ENCODE measurements at places on chromosomes 5 and 9.

- no peak for DNase-seq
Measured at GRCh38 chr5:142441616-142442015, 116.8 kb upstream of the SPRY4 start.

- DNase-seq, result no peak
Measured at GRCh38 chr5:119382169-119382568, 26.4 kb downstream of the TNFAIP8 start.

DNA sequence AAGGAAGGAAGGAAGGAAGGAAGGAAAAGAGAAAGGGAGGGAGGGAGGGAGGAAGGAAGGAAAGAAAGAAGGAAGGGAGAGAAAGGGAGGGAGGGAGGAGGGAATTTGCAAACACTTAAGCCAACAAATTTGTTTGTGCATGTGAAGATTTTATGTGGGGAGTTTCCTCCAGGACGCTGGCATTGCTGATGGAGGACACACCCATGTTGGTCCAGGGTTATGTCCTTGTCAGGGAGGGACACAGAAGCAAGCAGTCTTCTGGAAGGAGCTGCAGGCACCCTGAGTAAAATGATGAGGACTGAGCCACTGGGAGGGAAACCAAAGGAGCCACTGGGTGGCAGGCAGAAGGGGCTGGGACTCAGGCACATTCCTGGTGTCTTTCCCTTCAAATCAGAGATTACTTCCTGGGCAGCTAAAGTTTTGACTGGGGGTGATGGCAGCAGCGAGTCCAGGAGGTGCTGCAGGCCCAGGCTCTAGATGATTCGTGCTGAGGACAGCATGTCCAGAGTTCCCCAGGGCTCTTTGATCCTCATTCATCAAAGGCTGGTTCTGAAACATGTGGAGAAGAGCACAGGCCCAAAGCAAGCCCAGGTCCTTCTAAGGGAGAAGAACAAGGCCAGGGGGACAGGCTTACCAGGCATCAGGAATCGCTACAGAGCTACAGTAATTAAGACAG lies 109.2 kb downstream of the PAX5 start:
- no peak for DNase-seq

- DNase-seq, result no peak
Measured at GRCh38 chr5:118553662-118554061, 434.7 kb downstream of the DTWD2 start.

- no peak for DNase-seq
Measured at GRCh38 chr9:97761056-97761598, 64.0 kb upstream of the XPA start.

- no peak for DNase-seq
Measured at GRCh38 chr5:115735108-115735998, 81.1 kb downstream of the CDO1 start.

DNA sequence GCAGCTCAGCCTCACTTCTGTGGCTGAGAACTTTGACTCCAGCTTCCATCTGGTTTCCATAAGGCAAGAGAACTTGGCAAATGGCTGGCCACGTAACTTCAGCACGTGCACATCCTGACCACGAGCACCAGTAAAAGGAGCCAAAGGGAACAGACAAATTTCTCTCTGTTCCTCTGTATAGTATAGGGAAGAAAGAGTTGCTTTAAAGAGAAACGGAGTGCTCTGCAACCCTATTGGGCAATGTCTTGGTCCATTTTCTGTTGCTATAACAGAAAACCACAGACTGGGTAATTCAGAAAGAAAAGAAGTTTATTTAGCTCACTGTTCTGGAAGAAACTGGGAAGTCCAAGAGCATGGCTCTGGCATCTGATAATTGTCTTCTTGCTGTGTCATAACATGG lies 558.7 kb downstream of the ACTL7B start:
- DNase-seq, result no peak

GRCh38 chr9:127753622-127754021 lies 18.5 kb upstream of the TOR2A start:
- DNase-seq, result no peak

DNA sequence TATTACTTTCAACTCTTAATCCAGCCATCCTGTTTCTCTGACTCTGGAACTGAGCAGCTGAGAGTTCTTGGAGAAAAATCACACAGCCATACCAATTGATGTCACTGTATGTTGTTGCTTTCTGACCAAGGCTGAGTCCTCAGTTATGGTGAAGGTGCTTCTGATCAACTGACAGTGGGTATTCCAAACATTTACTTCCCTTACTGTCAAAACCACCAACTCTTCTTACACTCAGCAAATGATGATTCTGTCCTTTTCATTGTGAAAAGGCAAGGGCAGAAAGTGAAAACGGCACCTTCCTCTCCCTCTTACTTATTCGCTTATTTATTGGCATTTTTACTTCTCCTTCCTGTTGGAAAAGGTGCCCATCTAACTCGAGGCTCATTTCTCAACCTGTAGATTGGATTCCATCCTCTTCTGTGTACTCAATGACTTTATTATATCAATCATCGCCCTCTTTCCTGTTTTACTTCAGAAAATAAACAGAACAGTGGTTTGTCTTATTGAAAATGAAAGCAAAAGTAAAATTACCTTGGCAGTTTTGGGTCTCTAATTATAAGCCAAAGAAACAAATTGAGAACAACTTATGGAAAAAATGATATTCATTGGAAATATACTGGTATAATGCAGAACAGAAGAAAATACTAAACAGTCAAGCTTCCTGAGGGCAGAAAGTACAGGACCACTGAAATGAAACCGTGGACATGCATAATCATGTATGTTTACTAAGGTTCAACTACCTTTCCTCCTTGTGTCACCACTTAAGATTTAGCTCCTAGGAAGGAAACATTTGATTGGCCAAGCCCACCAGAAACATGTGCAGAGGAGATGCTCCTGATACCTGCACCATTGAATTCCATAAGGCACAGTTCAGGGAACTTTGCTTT lies 104.5 kb upstream of the CHD1 start:
- no peak for DNase-seq

DNA sequence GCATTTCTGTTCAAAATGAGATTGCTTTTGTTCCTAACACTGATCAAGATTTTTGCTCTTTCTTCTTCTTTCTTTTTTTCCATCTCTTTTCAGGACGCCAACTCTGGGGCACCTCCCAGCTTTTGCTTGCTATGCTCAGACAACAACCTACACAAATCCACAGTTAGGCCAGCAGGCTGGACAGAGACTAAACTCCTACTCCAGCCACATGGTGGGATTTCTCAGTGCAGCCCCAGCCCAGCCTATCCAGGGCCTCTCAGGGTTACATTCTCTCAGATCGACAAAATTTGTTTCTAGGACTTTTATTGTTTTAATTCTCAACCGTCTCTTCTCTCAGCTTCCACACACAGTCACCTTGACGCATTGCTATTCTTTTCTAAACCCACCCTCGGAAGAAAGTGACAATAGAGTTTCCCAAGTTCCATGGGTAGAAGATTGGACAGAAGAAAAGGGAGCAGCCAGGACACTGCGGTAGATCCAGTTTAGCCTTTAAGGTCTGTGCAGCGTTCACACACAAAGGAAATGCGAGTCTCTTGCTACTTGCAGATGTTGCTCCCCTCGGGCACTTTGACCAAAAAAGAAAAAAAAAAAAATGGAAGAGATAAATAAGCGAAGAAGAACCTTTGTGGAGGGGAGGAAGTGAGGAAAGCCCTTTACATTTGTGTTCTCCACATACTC lies 588.6 kb upstream of the GRAMD2B start:
- DNase-seq, result no peak

DNA sequence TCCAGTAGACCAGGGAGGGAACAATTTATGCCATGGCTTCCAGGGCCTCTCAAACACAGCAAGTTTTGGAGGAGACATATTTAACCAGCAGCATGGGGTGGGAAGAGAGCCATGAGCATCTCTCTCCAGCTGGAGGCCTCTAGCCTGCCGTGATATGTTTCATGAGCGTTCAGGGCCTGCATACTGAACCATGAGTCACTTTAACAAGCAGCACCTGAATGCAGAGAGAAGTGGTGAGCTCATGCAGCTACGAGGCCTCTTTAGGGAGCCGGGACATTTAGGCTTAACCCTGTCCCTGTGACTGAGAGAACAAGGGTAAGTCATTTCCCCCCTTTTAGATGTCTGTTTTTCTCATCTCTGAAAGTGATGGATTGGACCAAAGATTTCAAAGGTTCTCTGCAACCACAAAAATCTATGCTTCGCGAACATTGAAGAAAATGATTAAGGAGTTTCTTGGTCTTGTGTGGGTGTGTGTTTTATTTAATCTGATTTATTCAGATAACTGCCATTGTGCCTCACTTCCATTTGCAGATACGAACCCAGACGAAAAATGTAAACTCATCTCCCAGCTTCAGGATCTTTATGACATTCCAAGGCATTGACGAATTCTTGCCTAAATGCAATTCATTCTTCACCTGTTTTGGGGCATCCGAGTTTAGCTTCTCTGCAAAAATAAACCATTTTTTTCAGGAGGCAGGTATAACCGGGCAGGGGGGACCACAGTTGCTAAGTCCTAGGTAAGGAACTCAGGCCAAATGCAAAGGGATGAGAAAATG lies 157.0 kb downstream of the GABBR2 start:
- DNase-seq, result no peak

GRCh38 chr5:124232515-124232914 lies 513.9 kb downstream of the ZNF608 start:
- DNase-seq, result no peak

- DNase-seq, result no peak
Measured at GRCh38 chr9:107870927-107871680, 381.5 kb upstream of the KLF4 start.

- no peak for DNase-seq
Measured at GRCh38 chr9:95102572-95102971, 214.9 kb downstream of the FANCC start.

DNA sequence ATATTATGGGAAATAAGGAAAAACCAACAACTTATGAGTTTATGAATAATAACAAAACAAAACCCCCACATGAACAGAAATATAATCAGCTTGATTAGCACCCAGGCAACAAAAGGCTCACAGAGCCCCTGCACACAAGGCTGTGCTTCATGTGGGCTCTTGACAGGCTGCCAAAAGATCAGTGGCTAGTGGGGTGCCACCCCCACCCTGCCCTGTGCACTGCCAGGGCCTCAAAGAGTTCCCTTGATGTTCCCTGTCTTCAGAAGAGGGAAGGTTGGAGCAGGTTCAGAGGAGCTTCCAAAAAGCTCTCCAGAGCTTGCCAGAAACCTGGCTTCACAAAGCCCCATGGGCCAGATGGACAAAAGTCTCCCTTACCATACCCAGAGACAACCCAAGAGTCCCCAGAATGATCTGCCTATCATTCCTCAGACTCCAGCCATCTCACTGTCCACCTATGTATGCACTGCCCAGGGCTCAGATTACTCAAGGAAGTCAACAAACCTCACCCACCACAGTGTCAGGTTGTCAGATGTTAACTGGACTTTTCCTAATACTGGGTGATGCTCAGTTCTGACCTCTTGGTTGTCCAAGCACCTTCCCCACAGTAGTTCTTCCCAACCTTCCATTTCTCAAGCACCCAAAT lies 87.5 kb downstream of the SIL1 start:
- no peak for DNase-seq

GRCh38 chr5:170076211-170076610 lies 29.5 kb upstream of the FOXI1 start:
- DNase-seq, result no peak

DNA sequence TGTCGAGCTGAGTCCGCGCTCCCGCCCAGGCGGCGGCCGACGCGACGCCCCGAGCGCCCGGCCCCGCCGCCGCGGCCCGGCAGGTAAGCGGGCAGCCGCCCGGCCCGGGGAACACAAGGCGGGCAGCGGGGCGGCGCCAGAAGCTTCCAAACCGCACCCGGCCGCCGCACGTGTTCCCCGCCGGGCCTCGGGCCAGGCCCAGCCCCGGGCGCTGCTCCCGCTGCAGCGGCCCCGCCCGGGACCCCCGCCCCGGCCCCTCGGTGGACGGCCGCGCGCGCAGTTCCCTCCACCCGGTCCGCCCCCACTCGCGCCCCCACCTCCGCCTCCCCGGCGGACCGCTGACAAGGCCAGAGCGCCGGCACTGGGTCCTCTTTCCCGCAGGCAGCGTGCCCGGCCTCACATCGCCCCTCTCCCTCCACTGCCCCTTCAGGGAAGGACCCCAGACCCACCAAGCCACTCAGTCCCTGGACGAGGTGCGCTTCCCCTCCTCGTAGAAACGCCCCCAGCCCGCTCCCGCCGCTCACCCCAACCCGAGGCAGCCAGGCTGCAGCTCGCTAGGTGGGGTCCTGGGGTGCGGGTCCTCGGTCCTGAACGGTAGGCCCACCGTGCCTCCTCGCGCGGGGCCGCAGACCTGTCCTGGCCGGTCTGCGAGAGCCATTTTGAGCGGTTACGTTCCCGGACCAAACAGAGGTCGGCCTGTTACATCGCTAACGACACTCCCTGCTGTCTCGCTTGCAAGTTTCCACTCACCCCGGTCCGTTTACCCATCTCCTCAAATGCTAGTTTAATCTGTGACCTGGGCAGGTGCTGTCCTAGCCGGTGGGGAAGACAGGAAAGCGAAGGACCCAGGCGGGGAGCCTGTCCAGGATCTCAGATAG lies 475 bp downstream of the WDR5 start:
- no peak for DNase-seq

DNA sequence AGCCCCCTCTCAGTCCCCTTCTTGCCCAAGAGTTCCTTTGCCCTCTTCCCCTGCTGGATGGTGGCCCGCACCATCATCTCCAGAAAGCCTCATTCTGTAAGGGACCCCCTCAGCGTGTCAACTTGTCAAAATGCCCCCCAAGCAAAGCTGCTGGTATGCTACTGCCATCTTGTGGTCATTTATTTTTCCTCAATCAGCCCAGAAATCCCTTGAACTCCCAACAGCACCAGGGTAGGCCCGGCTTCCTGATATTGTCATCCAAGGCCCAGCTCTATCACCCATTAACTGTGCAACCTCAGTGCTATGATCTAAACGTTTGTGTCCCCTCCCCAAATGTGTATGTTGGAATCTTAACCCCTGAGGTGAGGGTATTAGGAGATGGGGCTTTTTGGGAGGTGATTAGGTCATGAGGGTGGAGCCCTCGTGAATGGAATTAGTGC lies 53.2 kb upstream of the FBXW11 start:
- DNase-seq, result no peak

DNA sequence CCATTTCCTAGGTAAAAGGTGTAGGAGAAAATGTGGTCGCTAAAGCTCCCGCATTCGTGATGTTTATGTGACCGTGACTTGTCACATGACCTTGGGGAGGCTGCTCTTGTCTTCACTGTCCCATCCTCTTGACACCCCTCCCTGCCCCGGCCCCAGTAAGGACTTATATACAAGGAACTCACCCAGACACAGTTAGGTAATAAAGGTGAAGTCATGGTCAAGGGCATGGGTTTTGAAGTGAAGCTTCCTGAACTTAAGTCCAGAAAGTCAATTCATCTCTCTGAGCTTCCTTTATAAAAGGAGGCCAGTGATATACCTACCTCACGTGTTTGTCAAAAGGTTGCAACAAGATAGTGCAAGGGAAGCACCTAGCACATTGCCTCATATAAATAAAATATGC lies 17.6 kb downstream of the FGF1 start:
- no peak for DNase-seq

- DNase-seq, result no peak
Measured at GRCh38 chr5:178306430-178307225, 74.0 kb upstream of the PHYKPL start.
